ENCODE measurements at places on chromosomes 7 and 10.

DNA sequence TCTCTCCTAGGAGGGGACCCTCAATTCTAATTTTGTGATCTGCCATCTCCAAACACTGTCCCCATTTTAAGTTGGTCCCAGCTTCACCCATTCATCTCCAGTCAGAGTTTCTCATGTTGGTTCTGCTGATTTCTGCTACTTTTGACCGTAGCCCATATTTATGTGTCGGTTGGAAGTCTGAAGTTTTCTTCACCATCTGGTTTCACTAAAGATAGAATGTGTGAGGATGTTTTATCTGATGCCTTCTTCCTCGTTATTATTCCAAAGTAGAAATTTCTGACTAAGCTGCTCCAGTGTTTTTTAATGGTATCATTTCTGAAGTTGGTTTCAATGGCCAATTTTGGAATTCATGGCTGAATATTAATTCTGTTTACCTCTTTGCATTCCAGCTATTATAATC is 21.3 kb upstream of the IFIT2 start:
- no peak for DNase-seq

GRCh38 chr7:39623732-39624441 is 515 bp downstream of the RALA start:
- no peak for DNase-seq

- no peak for DNase-seq
Measured at GRCh38 chr7:1755783-1756625, 85.9 kb downstream of the ELFN1 start.

- no peak for DNase-seq
Measured at GRCh38 chr10:132493246-132493755, 44.3 kb upstream of the INPP5A start.

DNA sequence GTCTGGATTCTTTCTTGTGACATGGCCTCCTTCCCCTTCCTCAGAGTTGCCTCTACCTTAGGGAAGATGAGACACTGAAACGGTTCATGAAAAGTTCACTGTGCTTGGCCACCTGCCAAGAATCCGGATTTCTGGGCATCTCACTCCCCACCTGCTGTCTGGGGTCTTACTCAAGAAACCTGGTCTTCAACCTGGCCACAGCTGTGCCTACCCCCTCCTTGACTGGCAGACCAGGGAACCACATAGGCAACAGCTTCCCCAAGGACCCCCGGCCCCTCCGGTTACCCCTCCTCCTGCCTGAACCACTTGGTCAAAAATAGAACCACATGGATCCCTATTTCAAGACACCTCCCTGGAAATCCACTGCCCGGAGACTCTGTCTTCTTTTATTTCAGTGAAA is 58.7 kb upstream of the NANOS1 start:
- DNase-seq: no peak

DNA sequence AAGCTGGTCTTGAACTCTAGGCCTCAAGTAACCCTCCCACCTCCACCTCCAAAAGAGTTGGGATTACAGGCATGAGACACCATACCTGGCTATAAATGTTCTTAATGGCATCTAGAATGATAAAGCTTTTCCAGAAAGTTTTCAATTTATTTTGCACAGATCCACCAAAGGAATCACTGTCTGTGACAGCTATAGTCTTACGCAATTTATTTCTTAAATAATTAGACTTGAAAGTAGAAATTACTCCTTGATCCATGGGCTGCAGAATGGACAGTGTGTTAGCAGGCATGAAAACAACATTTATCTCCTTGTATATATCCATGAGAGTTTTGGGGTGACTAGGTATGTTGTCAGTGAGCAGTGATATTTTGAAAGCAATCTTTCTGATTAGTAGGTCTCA is 33.8 kb downstream of the GALNT11 start:
- DNase-seq: no peak

DNA sequence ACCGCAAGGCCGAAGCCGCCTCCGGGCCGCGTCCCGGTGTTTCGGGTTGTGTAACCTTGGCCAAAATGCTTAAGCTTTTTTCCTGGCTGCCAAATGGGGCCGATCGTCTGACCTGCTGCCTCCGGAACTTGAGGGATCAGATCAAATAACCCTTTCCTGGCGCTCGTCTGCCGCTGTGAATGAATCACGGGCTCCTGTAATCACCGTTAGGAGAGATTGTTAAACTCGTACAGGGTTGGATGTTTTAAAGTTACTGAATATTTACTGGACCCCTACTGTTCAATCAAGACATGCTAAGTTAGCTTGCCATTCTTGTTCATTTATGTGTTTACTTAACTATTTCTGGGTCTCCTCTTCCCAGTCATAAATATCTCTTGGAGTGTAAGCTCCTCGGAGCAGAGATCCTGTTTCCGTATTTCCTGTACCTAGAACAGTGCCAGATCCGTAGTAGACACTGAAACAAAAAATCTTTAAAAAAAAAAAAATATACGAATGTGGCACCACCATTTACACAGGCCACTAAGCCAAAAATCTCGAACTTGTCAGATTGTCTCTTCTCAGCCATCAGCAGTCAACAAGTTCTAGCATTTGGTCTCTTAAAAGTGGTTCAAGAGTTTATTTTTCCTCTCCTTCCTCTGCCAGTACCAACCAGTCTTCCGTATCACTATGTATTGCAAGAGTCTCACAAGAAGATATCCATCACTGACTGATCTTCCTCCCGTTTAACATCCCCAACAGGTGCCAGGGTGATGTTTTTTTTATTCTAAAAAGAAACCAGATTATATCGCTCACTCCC is 650 bp upstream of the TM9SF3 start:
- DNase-seq: no peak

DNA sequence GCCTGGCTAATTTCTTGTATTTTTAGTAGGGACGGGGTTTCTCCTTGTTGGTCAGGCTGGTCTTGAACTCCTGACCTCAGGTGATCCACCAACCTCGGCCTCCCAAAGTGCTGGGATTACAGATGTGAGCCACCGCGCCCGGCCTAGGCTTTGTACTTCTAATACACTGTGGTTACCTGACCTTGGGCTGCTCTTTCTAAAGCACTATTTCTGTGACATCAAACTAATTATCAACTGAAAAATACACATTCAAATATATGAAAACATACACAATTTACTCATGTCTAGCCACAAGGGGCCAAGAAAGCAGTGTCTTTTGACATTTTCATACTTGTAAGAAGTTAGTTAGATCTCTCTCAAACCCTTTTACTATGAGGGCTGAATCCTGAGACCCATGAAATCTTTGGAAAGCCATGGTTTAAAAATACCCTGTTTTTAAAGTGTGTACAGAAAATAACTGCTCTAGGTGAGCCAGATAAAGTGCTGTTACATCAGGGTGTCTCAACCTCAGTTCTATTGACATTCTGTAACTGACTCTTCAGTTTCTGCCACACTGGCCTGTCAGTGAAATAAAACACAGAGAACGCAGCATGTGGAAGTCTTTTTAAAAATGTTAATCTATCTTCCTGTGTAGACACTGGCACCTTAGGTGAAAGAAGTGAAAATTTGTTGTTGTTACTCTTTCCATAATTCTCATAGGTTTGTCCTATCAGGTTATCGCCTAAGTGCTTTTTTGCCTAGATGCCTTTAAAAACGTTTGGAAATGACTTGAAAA is 58.8 kb downstream of the CREM start:
- DNase-seq: no peak

DNA sequence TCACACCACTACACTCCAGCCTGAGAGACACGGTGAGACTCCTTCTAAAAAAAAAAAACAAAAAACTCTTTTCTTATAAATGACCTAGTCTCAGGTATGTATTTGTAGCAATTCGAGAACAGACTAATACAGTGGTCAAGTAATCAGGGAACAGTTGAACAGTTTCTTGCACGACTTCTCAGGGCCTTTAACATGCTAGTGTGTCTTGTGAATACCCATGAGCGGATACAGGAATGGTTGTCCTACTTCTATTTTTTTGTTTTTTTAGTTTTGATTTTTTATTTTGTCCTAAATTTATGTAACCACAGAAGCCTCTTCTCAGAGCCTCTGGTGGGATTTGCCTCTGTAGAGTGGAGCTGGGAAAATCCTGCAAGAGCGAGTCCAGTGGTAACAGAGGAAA is 71.0 kb upstream of the NANOS1 start:
- DNase-seq: no peak

DNA sequence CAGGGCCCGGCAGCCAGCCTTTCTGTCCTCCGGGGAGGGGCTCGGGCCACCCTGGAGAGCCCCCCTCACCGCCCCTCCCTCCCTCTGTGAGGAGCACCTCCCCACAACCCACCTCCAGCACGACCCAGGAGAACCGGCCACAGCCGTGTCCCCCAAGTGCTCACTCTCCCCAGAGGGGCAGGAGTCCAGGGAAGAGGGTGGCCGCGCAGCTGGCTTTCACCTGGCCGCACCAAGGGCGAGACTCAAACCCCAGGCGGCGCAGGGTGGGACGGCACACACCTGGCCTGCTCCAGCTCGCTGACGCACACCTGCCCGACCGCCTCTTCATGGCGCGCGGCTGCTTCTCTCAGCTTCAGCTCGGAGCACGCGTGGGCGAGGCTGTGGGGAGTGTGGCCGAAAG is 73.4 kb downstream of the CFAP46 start:
- no peak for DNase-seq

DNA sequence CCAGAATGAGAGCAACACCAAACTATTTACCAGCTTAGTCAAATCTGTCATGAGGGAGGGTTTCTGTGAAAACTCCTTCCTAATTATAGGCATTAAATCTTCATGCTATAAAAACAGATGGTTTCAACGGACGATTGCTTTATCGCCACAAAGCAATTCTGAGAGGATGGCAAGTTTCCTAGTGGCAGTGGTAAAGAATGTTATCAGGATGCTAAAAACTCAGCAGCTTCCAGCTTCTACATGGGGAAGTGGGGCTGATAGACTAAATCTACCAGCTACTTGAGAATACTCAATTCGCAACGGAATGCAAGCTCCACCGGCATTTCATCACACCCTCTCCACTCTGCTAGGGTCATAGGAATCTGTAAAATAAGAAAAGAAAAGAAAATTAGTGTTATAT is 41.8 kb downstream of the JCAD start:
- DNase-seq: no peak

DNA sequence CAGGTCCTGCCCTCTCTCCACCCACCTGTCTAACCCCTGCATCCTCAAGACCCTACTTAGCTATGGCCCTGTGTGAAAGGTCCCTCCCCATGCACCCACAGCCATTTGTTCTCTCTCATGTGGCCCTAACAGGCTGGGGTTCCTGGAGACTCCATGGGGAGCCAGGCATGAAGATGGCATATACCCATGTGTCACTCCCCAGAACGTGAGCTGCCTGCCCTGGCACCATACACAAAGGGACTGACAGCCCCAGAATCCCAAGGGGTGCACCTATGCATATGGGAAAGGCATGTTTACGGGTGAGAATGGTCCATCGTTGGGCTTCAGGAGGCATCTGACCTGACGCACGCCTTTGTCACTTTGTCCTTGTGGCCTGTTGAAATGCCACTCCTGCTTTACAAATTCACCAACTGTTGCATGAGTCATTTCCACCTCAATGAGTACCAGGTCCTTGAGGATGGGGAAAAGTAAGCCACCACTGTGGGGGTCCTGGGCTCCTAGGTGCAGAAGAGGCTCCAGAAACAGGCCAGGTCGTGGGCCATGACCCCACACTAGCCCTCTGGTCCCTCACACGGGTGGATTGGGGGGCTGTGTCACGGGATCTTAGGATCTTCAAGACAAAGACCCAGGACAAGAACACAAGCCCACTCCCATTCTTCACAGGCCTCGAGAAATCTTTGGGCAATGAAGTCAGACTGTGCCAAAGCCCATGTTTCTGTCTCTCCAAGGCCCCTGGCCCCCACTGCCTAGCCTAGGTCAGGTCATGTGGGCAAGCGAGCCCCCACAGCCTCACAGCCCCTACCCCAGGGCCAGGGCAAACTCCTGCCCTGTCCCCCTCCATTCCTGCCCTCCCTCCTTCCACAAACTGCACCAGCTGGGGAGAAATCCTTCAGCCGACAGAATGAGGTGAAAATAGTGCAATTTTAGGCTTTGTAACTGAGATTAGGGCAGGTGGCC is 8.6 kb downstream of the GPRIN2 start:
- DNase-seq: no peak

GRCh38 chr10:110523736-110524135 is 26.0 kb downstream of the DUSP5 start:
- no peak for DNase-seq

DNA sequence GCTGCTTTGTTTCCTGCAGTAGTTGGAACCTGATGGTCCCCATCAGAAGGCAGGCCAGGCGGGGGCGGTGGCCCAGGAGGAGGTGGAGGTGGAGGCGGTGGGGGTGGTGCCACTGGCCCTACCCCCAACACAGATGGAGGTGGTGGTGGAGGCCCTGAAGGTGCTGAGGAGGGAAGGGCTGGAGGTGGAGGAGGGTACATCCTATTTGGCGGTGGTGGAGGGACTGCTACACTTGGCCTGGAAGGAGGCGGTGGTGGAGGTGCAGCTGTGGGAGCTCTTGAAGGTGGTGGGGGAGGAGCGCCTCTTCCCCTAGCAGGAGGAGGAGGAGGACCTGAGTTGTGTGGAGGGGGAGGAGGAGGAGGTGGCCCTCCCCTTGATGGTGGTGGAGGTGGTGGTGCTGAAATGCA is 36.8 kb downstream of the LMOD2 start:
- DNase-seq: no peak

- DNase-seq: peak; percentile 38
Measured at GRCh38 chr7:15104411-15105092, 202.0 kb upstream of the DGKB start.

DNA sequence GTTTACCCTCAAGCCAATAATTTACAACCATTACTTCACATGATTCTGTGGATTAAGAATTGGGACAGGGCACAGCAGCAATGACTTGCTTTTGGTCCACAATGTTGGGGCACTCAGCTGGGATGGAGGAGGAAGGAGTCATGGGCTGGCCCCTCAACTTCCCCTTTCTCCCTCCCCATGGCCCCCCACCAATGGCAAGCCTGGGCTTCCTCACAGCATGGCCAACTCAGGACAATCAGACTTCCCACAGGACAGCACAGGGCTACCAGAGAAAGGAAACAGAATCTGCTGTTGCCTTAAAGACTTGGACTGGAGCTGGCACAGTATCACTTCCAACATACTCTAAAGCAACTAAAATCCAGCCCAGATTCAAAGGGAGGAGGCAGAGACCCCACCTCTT is 160.7 kb downstream of the PTPN20 start:
- DNase-seq: no peak

GRCh38 chr10:15166325-15166724 is 2.2 kb downstream of the NMT2 start:
- DNase-seq: no peak

DNA sequence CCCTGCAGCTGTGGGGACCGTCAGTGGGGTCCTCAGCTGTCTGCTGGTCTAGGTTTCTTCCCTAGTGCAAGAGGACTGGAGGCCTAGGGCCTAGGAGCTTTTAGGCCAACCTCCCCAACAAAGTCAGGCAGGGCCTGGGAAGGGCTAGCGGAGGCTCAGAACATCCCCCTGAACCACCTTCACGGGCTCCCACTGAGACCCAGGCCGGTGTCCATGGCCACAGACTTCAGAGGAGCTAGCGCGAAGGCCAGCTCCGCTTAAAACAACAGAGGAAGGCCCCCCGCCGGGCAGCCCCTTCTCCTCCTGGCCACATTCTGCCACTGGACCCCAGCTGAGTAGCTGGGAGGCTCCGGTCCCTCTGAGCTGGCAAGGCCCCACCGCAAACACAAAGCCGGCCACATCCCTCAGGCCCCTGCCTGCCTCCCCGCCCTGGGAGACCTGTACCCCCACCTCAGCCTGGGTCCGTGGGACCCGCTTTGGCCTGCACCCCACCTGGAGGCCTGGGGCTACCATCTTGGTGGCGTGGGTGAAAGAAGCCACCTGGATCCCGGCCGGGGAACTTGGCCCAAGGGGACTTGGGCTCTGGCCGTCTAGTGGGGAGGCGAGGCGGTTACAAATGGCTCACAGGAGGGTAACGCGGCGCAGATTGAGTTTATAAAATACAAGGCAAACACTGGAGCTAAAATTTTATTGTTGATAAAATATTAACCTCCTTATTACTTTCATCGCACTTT is 5.4 kb upstream of the UNCX start:
- no peak for DNase-seq
